Tibial nerve (tissue), 4 donors: ENCODE measurements at places on chromosomes 12 and 14.
A peak's percentile ranks its signal among the peaks of the same experiment; 100 is the strongest.

- no peak for DNase-seq
Observed at GRCh38 chr12:71152851-71153250, 4.9 kb downstream of the TSPAN8 start.

GRCh38 chr12:52231305-52232202 lies 1.5 kb upstream of the KRT7 start:
- no peak for DNase-seq

DNA sequence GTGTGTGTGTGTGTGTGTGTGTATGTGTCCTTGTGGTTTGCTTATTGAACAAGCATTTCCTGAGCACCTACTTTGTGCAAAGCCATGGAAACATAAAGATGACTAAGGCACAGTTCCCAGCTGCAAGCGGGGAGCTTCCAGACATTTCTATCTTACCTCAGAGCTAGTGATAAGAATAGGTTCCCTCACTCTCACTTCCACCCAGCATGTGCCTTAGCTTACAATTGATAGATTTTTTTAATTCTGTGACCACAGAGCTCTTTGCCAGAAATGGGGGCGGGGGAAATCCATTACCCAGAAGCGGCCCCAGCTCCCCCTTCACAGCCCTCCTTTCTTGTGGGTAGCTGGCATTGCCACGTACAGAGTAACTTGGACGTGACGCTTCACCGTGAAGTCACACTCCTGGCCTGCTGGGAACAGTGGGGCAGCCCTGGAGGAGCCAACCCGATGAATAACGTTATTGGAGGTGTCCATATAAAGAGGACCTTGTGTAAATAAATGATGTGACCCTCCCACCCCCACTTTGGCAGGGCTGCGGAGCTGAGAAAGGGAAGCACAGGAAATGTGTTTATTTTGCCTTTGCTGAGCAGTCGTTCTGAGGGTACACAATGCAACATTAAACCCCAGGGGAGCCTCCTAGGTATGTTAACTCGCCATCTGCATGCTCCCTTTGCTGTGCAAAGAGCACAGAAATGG lies 238.9 kb downstream of the CHST11 start:
- DNase-seq: no peak

DNA sequence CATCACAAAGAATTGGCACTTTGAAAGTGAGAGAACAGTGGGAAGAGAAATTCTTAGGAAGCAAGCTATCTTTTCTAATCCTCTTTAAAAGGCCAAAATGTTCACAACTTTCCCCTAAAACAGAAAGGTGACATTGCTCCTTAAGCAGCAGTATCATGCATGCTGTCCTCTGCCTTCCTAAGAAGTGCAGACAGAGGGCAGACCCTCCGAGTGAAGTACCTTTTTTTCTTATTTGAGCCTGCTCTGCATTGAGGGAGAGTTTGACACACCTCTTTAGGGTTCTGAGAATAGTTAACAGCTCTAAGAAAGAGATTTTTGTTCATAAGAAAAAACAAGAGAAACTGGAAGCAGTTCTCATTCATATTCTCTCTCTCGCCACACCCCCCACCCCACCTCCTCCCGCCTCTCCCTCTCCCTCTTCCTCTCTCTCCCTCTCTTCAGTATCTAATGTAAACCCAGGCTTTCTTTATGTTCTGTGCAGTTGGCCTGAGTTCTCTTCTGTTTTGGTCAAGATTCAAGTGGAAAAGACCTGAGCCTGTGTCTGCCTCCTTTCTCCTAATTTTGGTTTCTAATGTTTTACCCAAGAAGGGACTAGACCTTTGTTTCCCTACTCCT lies 709.1 kb downstream of the DIO2 start:
- no peak for DNase-seq

GRCh38 chr12:102874819-102875218 lies 42.2 kb downstream of the PAH start:
- DNase-seq: peak; percentile 68

GRCh38 chr14:30521899-30522736 lies 36.8 kb upstream of the G2E3 start:
- no peak for DNase-seq

DNA sequence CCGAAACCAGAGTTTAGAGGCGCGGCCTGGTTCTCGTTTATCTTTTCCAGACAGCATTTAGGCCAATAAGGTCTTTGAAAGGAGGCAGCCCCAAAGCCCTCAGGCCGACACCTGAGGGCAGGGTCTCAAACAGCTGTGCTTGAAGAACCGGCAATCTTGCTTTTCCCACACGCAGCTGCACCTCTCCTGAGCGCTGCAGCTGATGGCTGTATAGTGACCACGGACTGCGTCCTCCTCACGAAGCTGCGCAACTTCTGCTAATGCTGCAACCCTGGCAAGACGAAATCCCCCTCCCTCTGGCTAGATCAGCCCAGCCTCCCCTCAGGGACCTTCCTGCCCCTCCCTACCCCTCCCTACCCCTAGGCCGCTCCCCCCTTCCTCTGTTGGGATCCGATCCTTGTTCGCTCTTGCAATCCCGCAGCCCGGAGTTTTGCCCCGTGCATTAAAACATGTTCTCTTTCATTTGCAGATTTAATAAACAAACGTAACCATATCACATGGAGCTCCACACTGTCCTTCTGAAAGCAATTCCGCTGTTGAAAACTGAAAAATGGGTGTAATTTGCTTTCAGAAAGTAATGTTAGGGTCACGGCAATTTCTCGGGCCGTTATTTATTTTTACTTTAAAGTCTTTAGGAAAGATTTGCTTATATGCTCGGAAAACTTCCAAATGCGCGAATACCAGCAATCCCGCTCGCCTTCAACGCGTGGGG lies 4.8 kb upstream of the PAX9 start:
- no peak for DNase-seq

GRCh38 chr12:28937196-28937595 lies 211.9 kb upstream of the FAR2 start:
- no peak for DNase-seq

DNA sequence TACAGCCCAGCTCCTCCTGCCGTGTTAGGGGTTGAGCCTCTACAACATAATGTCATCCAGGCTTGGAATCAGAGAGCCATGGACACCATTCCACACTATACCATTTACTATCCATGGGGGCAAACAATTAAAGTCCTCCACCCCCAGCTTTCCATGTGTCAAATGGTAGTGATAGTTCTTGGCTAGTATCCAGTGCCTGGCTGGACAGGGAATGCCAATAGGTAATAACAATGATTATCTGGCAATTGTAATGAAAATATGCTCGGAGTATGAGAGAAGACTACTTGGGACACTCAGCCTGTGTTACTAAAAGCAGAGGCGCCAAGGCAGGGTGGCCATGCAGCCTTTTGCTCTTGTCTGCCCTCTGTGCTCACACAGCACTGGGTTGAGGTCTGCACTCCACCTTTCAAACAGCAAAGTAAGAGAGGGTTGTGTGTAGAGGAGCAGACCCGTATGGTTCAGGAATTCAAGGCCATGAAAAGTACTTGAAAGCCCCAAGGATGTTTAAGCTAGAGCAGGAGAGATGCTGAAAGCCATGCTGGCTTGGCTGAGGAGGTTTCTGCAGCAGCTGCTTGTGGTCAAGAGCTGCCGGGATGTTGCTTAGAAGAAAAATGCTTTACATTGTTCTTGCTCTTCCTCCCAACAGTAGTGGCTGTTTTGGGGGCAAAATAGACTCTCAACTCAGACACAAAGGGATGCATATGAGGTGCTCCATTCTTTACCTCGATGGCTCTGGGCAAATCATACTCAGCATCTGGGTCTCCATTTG lies 10.6 kb downstream of the SERPINA3 start:
- DNase-seq: no peak

DNA sequence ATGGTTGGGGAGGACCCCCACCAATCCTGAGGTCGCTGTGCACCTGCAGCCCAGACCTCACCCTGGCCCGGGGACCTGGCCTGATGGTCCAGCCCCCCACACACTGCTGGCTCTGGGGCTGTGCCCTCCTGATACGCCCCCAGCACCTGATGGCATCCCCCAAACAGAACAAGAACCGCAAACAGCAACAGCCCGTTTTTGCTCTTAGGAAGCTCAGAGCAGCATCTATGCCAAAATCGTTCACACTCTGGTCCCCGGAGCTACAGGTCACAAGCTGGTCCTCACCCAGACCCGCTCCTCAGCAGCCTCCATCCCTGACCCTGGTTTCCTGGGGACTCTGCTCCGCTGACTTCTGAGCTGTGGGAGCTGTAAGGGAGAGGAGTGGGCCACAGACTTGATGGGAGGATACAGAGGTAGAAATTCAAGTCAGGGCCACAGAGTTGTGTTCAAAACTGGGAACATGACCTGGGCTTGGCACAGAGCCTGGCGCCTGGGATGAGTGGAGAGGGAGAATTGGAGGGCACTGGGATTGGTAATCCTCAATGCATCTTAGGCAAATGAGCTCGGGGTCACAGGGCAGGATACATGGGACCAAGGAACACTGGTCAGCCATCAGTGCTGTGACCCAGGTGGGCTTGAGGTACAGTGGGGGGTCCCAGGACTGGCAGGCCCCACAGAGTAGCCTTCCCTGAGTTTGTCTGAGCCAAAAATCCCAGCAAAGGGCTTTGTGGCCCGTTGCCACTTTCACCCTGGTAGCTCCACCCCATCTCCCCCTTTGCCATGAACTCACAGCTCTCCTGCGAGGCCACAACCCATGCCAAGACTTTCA lies 170.9 kb upstream of the RTL1 start:
- no peak for DNase-seq

DNA sequence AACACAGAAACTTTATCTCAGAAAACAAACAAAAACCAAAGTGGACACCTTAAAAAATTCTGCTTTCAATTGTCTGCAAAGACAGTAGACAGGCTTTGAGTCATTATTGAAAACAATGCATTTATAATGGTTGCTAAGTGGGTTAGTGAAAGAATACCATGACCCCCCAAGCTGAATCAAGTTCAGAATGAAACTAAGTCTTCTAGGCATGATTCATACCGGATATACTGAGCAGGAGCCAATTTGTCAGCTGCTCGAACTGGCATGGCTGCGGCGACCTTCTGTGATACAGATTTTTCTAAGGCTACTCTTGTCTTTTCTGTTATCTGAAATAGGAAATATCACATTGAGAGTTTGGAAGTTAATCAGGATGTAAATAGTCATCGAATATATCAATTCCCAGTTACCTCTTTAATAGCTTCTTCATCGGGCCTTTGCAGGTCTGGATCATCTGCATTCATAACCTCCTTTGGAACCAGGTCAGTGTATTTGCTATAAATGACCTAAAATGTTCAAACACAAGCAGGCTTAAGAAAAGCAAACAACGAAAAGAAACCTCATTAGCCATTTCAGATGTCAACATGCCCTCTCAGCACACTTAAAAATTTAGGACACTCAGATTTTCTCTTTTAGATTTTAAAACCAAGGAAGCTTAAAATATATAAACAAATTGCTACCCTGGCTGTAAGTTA lies 22.3 kb downstream of the SNW1 start:
- no peak for DNase-seq

DNA sequence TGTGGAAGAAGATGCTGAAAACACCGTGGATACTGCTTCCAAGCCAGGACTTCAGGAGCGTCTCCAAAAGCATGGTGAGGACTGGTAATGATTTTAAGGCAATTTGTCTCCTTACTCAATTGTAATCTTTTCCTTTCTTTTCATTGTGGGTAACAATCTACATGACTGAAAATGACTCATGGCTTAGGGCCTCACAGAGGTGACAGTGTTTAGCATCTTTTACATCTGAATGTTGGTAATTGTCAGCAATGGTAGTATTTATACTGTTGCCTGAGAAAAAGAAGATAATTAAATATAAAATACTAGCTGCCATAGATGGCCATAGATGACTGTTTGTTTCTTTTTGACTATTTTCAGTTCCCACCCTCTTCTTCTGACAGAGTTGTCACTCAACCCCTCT lies 31.6 kb downstream of the TULP3 start:
- DNase-seq: no peak

- no peak for DNase-seq
Observed at GRCh38 chr12:11870041-11870451, 200.7 kb upstream of the BCL2L14 start.

DNA sequence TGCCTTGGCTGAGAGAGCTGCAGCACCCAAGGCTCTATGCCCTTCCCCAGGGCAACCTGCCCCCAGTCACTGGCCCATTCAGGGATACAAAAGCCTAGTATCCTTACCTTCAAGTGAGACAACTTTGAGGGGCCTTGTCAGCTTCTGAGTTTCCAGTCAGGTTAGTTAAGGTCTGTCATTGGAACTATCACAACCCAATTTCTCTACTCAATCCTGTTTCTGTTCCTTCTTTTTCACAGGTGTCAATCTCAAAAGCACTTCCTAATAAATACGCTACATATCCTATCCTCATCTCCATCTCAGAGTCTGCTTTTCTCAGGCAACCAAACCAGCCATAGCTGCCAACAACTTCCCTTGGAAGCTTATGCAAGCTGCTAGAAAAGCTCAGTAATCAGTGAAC lies 4.9 kb upstream of the PTGDR start:
- no peak for DNase-seq

- DNase-seq: no peak
Observed at GRCh38 chr12:5138845-5139244, 95.2 kb downstream of the KCNA5 start.

DNA sequence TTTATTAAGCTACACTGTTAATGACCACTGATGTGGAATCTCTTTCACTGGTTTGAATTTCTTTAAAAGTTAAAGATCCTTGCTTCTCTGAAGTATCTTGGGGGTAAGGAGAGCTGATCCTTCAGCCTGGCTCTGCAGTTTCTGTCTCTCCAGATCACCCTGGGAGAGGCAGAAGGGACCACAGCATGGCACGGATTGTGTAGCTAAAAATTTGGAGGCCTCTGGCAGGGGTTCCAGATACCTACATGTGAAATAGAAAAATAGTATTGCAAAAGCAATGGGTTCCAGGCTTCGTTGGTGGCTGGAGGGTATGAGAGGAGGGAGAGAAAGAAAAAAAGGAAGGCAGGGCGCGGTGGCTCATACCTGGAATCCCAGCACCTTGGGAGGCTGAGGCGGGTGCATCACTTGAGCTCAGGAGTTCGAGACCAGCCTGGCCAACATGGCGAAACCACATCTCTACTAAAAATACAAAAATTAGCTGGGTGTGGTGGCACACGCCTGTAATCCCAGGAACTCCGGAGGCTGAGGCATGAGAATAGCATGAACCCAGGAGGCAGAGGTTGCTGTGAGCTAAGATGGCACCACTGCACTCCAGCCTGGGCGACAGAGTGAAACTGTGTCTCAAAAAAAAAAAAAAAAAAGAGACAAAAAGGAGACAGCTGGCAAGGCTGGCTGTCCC lies 3.4 kb downstream of the CHST11 start:
- DNase-seq: no peak

GRCh38 chr12:67633708-67634107 lies 14.8 kb upstream of the DYRK2 start:
- DNase-seq: peak; percentile 51

GRCh38 chr14:80781972-80782367 lies 159.6 kb downstream of the CEP128 start:
- DNase-seq: no peak

DNA sequence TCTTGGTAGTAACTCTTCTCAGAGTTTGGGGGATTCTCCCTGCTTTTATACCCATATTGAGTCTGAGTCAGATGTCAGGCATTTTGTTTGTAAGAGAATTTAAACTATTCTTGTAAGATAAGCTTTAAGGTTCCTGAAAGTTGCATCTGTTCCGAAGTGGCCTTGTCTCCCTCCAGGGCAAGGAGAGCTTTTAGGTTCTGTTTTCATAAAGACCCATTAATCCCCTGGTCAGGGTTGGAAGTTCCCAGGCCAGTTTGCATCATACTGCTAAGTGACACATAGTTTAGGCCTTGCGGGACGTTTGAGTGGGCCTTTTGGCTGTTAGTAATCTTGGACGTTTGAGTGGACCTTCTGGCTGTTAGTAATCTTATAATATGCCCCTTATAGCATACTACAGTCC lies 396.7 kb downstream of the NPAS3 start:
- DNase-seq: no peak

GRCh38 chr12:12941450-12942350 lies 10.3 kb downstream of the GPRC5D start:
- no peak for DNase-seq

- no peak for DNase-seq
Observed at GRCh38 chr12:81597928-81598604, 161.1 kb downstream of the PPFIA2 start.
